ENCODE measurements at places on chromosomes 3 and 15.
A peak's percentile ranks its signal among the peaks of the same experiment; 100 is the strongest.

DNA sequence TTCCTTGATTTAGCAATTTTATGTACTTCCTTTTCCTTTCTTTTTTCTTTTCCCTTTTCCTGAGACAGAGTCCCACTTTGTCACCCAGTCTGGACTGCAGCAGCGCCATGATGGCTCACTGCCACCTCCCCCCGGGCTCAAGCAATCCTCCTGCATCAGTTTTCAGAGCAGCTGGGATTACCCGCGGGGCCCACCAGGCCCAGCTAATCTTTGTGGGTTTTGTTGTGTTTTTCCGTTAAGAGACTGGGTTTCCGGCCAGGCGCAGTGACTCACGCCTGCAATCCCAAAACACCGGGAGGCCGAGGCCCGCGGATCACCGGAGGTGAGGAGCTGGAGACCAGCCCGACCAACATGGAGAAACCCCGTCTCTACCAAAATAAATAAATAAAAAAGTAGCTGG is 17.7 kb downstream of the GOLGA8S start:
- no peak for DNase-seq

- no peak for DNase-seq
Measured at GRCh38 chr3:127159543-127159942, 33.4 kb upstream of the PRR23E start.

DNA sequence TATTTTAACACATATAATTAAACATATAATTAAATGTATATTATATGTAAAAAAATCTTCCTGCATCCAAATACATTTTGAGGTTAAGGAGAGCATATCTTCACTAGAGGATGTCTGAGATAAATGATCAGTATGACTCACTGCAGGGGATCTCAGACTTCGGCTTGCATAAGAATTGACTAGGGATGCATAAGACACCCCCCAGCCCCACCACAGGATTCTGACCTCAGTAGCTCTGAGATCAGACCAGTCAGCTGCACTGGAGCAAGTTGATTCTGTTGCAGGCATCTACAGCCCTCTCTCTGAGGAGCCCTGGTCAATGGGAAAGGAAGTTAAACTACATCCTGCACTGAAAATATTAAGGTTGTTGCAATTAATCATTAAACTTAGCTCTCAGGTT is 29.0 kb upstream of the TBC1D21 start:
- DNase-seq: no peak

- DNase-seq: no peak
Measured at GRCh38 chr3:46393554-46394434, 13.1 kb downstream of the CCR5AS start.

DNA sequence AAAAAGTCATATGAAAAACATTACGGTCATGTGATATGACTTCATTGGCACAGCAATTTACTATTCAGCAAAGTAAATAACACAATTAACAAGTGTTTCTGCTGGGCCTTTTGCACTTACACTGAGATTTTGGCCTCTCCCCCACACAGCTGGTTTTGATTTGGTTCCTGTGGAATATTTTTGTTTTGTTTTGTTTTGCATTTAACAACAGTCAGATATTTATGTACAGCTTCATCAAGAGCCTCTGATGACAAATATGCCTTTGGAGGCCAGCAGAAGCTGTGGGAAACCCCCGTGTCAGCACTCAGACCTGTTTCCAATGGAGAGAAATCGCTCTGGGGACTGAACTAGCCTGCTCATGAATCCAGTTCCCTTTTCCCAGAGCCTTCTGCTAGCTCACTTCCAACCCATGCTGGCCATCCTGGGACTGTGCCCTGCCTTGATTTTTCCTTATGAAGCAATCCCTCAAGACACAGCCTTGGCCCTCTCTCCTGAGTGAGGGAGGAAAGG is 161.9 kb downstream of the ATG7 start:
- no peak for DNase-seq

DNA sequence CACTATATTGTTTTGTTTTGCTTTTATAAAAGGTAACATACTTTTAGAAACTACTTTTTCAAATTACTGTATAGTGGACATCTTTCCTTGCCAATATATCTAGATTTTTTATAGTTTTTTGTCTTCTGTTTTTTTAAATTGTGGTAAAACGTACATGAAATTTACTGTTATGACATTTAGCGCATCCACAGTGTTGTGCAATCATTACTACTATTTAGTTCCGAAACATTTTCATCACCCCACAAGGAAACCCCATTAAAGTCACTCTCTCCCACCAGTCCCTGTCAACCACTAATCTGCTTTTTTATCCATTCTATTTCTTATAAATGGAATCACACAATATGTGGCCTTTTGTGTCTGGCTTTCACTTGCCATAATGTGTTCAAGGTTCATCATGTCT is 54.8 kb downstream of the TMEM266 start:
- no peak for DNase-seq

GRCh38 chr3:65342084-65342683 is 654.4 kb upstream of the ADAMTS9 start:
- DNase-seq: peak; percentile 35

Data from HepG2 (cell line).